Effector CD4-positive, alpha-beta T cell (primary cell): ENCODE measurements at places on chromosomes 7 and 10.

DNA sequence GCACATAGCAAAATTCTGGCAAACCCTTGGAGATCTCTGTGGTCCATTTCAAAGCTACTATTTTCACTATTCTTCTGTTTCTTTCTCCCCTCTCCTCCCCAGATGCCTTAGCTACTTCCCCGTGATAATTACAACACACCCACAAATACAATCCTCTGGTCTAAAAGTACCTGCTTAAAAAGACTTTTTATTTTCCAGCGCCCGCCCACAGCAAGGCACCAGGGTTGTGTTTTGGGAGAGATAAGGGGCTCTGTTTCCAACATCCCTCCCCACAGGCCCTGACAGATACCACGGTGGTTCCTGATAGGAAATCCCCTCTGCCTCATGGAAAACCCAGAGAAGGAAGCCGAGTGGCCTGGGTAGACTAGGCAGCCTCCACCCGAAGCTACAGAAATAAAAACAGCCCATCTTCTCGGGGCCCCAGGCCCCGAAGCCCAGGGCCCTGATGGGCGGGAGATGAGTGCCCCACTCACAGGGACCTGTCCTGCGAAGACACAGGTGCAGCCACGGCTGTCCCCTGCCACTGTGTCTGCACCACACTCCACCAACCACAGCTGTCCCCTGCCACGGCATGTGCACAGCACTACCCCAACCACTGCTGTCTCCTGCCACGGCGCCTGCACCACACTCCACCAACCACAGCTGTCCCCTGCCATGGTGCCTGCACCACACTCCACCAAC is 19.7 kb downstream of the CALML5 start:
- DNase-seq, result no peak

DNA sequence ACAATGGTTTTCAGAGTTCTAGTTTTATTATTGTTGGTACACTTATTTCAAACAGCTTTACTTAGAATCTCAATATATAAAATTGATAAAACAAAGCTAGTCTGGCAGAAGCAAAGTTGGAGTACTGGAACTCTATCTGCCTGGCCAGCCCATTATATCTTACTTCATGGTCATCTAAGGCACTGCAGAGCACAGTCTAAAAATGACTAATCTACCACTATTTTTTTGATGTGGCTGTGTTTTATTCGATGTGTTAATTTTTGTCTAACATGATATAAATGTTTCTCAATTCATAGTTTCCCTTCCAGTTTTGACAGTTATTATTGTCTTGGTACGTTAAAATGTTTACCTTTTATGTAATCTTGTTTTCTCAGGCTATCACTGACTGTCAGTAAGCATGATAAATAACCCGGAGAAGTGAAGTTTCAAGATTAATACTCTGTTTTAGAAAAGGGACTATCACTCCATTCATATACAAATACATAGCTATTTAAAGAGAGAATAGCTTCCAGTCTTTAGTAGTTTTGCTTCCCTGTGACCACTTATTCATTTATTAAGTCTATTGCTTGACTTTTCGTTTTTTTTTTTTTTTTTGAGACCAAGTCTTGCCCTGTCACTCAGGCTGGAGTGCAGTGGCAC is 60.6 kb upstream of the CSTF2T start:
- DNase-seq, result no peak

GRCh38 chr7:129664029-129665012 is 52.8 kb downstream of the NRF1 start:
- DNase-seq, result no peak

DNA sequence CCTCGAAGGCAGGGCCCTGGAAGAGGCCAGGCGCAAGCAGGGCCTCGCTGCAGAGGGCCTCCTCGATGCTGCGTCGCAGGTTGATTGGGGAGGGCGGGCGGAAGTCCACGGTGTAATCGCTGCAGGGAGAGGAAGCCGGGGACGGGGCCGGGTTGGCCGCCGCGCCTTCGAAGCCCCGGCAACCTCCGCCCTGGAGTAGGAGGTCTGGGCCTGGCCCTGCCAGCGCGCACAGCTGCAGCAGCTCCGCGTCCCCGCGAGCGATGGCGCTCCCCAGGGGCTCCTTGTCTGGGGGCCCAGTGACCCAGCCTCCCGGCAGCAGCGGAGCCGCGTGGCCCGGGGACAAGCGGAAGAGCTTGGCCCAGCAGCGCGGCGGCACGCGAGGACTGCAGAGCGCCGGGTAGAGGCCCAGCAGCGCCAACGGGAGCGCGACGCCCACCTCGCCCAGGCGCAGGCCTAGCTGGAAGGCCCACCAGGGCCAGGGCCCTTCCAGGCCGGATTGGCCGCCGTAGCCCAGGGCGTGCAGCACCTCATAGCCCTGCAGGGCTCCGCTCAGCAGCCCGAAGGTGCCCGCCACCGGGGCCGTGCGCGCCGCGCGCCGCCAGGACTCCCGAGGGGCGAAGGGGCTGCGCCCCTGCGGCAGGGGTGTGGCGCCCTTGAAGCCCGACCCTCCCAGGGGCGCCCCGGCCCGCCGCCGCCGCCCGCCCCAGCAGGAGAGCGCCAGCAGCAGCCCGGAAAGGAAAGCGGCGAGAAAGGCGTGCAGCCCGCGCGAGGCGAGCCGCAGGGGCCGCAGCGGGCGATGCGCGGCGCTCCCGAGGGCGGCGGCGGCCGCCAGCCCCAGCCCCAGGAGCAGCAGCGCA is 7.8 kb upstream of the RBM28 start:
- no peak for DNase-seq

DNA sequence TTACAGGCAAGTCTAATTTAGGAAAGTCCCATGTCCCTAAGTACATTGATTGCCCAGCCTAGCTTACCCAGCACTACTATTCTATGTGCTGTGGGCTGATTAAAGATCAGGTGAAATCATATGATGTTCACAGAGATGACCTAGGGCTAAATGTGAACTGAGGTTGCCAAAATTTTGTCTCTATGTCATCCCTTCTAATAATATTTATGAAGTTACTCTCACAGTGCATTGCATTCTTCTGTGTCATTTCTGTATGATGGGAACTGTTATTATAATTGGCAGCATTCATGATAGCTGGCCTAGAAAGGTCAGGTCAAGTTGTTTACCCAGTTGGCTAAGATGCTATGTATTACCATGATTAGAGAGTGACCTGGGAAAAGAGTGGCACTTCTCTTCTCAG is 2.8 kb upstream of the PDK4 start:
- no peak for DNase-seq
